ENCODE measurements at places on chromosomes 6 and 20. TPM values are rescaled to one million over a fixed set of nuclear protein-coding genes. Genes with fewer than 3 reads are reported as not detected.

SSTR4 gene
- not detected for total RNA-seq

SOX18 gene
- 7.1 TPM for total RNA-seq

ITPA gene
- 24.8 TPM for total RNA-seq

SPDEF gene
- total RNA-seq: 0.24 TPM

REM1 gene
- total RNA-seq: 0.14 TPM

HLA-DQA2 gene
- not detected for total RNA-seq

GSTA3 gene
- total RNA-seq: not detected

SIRPD gene
- total RNA-seq: not detected

VGLL2 gene
- not detected for total RNA-seq

C6orf163 gene
- total RNA-seq: 1.5 TPM

TRIM40 gene
- total RNA-seq: not detected

CDK19 gene
- 6.8 TPM for total RNA-seq

GRCh38 chr6:44076356-44077213 lies 50.7 kb downstream of the MRPL14 start:
- peak; percentile 54 for DNase-seq

DNA sequence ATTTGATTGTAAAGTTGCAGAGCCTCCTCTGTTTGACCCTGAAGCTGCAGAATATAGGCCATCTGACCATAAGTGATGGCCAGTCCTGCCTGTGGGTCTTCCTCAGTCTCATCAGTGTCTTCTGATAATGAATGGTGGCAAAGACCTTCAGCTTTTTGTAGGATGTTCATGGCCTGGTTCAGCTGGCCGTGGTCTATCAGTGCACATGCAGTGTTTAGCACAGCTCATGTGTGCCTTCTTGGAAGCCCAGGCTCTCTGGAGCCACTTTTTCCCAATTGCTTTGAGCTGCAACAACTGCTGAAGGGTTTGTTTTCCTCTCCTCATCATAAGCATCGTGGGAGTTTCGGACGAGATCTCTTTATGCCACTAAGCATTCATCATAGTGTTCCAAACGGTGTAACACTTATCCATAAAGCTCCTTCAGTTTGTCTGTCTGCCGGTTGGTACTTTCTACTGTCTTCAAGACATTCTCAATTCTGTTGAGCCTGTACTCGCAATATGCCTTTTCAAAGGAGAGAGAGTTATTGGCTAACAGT lies 70.1 kb upstream of the TULP4 start:
- no peak for DNase-seq

DNA sequence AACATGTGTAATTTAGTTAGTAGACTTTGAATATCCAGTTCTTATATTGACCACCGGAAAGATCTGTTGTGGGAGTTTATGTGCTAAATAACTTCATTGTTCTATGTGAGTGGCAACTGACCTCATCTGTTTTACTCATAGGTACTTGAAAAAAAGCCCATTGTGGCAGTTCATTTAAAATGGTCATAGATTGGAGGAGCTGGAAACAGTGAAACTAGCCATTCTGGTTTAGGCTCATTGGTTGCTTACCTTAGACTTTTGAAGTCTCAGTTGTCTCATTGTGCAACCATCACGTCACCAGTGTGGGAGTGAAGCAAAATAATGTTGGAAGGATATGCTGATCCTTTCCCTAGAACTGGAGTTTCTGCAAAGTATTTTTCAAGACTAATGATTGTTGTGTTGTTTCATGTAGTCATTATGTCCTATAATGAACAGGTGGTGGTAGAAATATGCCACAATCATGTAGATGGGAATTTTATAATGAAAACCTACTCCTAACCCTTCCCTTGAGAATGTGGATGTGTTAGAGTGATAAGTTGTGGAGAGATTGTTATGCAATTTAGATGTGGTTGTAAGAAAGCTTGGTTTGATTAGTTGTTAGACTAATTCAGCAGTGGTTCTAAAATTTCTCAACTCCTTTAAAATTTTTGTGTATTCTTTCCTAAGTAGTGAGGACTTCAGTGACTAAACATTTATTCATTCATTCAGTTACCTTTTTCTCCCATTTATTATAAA lies 18.3 kb downstream of the DSP start:
- DNase-seq: no peak

- DNase-seq: no peak
These were observed 91.2 kb upstream of the SCP2D1 start for GRCh38 chr20:18722371-18722770.

DNA sequence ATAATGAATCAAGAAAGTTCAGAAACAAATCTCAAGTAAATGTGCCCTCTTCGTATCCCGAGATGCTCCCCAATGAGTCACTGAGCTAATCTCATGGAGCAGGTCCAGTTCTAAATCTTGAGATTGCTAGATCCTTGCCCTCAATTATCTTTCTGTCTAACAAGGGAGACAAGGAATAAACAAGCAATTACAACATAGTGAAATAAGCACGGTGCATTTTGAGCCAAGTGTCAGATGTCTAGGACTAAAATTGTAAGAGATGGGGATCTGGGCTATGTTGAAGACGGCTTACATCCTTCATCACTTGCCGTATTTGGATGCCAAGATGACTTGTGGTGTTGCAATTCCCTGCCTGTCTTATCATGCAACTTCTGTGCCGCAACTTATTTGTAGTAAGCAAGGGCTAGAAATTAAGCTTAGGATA lies 56.5 kb upstream of the ADGRF1 start:
- DNase-seq: no peak

DNA sequence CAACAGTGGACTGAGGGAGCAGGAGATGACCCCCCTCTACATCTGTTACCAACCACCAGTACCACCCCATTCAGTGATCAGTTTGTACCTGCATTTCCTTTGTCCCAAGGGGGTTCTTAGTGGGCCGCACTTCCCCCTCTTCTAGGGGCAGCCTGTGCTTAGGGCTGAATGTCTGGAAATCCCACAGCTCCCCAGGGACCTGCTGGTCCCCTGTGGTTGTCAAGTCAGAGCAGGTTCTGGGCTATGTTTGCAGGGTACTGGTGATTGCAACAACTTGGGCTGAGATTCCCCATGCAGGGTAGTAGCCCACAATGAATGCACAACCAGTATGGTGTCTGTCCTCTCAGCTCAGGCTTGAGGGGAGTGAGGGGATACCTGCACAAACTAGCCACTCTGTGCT lies 39.7 kb upstream of the COL10A1 start:
- no peak for DNase-seq

DNA sequence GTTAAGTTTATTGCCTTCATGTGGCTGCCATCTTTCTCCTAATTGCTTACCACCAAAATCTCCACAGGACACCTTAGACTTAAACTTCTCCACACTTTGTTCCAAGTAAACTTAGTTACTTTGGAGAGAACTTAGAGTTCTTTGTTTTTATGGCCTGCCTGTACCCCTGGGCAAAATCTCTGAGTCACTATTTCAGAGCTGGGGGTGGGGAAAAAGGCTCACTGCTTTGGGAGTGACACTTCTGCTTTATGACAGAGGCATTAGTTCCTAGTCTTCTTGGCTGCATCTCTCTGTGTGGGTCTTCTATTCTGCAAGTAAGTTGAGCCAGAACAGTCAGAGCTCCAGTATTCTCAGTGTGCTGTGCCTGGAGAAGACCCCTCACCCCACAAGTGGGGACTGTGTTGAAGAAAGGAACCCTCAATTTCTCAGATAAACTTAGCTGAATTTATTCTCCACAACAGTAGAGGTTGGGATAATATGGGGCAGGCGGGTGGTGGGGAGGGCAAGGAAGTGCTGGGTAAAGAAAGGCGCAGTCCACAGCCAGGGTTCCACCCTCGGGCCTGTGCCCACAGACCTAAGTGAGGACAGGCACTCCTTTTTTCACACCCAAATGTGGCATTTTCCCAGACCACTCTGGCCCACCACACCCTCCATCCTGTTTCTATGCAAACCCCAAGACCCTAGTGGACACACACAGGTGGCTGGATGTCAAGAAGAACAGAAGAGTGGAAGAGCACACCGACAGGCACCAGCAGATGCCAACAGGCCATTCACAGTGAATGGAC lies 636.6 kb upstream of the MAN1A1 start:
- DNase-seq: no peak

DNA sequence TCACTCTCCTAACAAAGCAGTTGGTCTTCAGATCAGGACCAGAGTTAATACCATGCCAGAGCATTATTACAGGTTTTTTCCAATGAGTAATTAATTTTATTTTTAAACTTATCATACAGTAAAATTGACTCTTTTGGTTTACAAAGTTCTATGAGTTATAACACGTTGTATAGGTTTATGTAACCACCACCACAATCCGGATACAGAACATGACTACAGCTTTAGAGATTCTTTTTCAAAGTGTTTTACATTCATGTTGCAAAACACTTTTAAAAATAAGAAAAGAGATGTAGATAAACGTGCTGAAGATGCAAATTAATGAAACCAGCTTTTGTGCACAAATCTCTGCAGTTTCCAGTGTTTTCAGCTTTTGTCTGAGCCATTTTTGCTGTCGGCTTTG lies 1.5 kb upstream of the TPBG start:
- DNase-seq: no peak

DNA sequence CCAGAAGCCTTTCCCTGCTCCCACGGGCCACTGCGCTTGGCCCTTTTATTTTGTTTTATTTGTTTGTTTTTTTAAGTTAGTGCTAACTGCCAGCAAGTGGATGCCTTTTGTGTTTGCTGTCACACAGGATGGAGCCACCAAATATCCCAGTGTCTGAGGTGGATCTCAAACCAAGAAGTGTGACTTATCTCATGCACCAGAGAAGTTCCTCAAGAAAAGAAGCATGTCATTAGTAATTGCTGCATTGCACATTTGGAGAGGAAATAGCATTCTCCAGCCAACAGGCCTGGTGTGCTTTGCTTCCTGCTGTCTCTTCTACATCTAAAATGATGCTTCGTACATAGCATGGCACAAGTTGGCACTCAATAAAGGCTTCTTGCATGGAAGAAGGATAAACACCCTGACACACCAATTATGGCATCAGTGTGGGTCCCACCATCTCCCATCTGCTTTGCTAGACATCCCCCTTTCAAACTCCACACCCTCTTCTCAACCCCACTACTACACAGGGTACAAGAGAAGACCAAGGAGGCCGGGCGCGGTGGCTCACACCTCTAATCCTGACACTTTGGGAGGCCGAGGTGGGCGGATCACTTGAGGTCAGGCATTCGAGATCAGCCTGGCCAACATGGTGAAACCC lies 1.9 kb upstream of the ATP9A start:
- no peak for DNase-seq

- no peak for DNase-seq
These were observed 147.9 kb upstream of the PDE7B start for GRCh38 chr6:135703621-135704020.

DNA sequence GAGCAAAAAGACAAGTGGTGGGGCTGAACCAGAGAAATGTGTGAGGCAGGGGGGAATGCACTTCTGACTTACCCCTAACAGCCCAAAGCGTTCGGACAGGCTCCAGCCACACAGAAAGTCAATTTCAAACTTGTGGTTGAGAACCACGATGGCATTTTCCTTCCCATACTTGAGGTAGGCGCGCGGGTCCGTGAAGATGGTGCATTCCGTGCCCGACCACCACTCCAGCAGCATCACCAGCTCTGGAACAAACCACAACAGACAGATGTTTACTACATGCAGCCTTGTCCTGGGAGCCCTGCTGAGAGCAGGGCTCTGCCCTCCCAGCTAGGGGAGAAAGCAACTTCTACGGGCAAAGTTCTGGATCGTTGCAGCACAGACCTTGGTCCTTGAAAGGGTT lies 107.7 kb downstream of the AGPAT4 start:
- DNase-seq: no peak

GRCh38 chr6:63441266-63441956 lies 121.6 kb upstream of the LGSN start:
- no peak for DNase-seq

DNA sequence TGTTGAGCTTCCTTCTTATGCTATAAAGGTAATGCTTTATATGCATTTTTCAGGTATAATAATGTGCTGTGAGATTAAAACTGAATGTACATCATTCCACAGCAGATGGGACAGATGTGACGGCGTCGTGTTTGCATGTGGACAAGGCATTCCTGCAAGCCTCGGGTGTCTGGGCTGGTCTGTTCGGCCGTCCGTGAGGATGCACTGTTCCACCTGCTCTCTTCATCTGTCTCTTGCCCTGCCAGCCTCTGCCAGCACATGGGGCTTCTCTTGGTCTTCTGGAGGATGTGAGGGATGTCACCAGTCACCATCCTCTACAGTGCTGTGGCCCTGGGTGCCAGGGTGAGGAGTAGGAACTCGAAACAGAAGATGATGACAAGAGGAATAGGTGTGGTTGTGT lies 223.2 kb downstream of the ERMARD start:
- DNase-seq: no peak

- no peak for DNase-seq
These were observed 7.2 kb downstream of the BTBD3 start for GRCh38 chr20:11924923-11925322.

DNA sequence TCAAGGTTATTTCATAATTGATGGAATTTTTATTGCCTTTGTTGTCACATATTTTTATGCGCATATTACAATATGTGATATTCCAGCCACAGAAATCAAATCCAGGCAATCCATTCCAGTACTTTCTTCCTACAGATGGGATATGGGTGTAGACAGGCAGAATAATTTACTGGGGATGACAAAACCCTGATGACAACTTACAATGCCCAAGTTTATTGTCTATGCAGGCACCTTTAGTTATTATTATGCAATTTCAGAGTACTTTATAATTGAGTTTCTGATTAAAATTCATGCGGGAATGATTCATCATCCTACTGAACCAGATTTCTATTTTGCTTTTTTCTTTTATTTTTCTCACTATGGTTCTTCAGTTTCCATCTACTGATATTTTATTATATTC lies 358.7 kb downstream of the LMBRD1 start:
- DNase-seq: no peak

DNA sequence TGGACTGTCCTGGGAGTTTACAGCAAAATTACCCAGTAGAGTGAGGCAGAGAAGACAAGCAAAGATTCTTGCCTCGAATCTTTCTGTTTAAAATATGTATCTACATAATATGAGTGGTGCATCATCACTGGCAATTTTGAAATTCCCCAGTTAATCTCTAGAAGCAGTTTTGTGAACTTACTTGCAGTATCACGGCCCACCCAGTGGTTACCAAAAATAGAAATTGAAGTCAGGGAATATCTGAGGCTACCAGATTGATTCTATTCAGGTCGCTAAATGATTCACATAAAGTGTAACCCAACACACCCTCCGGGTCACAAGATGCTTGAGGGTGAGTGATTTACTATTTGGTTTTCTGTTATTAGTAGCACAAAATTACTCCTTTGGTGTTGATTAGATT lies 111.9 kb downstream of the PPP1R14C start:
- DNase-seq: no peak

DNA sequence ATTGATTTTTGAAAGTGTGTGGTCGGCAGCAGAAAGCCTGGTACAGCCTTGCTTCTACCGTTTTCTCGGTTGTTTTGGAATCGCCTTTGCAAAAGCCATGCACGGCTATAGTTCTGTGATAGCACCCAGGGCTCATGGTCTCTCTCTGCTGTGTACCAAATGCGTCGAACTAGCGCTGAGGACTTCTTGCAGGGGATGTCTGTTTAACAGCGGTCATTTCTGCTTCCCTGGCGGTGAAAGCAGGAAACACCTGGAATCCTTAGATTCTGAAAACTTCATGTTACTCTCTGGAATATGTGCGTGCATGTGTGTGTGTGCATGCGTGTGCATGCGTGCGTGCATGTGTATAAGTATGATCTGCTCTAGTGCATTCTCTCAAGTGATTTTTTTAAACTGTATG lies 26.1 kb upstream of the GCNT2 start:
- DNase-seq: no peak
